HS-27A (cell line): ENCODE measurements at places on chromosomes 3 and 15.
A peak's percentile ranks its signal among the peaks of the same experiment; 100 is the strongest.

DNA sequence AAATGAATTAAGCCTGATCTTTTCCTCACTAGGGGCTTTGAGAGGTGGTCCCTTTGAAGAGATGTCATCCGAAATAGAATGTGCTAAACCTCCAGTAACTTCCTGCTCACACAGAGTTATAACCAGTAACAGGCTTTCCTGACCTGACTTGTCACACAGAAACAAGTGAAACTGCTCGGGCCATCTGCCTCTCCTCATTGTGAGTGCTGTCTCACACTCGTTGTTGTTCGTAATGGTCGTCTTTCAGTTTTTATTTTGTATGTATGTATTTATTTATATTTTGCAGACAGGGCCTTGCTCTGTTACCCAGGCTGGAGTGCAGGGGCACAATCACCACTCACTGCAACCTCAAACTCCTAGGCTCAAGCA lies 24.0 kb downstream of the ACSBG1 start:
- no peak for DNase-seq

GRCh38 chr15:40289140-40289775 lies 6.4 kb upstream of the ANKRD63 start:
- no peak for DNase-seq

GRCh38 chr3:105801397-105801796 lies 67.4 kb downstream of the CBLB start:
- no peak for DNase-seq

DNA sequence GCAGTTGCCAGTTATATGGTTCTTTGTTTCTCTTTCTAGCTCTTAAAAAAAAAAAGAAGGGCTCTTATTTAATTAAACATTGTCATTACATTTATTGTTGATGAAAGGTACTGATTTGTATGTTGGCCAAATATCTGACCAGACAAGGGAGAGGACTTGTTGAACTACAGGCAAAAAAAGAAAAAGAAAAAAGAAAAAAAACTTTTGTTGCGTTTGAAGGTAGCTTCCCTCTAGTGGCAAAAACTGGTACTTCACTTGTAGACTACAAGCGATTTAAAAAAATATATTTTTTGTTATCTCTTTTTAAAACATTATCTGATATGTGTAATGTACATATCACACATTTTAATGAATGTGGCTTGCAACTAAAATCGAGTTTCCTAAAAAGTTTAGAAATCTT lies 280.6 kb downstream of the ROBO2 start:
- peak; percentile 4 for DNase-seq

DNA sequence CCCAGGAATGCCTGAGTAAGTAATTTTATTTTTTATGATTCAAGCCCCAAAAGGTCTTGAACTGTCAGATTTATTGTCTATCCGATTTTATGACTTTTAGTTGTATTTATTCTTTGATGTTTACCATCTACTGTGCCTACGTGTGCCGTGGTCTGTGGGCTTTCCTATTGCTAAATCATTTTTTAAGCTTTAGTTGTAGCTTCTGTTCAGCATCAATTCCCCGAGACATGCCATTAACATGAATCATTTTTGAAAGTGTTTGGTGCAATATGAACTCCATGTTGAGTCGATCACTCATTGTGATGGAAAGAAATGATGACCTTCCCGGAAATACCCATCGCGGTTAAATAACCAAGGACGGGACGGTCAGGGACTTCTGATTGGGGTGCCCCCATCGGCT lies 268.7 kb upstream of the THRB start:
- DNase-seq, result peak; percentile 69

DNA sequence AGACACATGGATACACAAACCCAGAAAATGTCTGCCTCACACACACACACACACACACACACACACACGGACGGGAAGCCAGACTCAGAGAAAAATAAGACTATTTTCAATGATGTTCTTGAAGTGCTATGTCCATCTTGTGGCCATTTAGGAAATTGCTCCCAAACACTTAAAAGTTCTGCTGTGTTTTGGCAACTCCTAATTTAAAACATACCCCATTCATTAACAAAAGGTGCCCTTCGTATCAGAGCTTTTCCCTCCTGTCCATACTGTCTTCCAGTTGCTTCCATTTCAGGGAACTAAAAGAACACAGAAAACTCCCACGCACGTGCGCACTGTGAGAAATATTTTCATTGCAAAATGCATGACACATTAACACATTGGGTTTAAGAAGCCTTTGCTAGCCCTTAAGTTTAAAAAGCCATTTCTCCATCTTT lies 44.6 kb downstream of the SLC12A1 start:
- peak; percentile 45 for DNase-seq

GRCh38 chr3:188240189-188240981 lies 86.4 kb downstream of the LPP start:
- no peak for DNase-seq
